ENCODE measurements at places on chromosomes 2 and 18. TPM values are rescaled to one million over a fixed set of nuclear protein-coding genes. Genes with fewer than 3 reads are reported as not detected.

GRCh38 chr2:65877331-65878010 is 445.1 kb upstream of the SPRED2 start:
- no peaks in the 10 kb centered on the region for H3K36me3 ChIP-seq
- no peak for DNase-seq
- H3K27ac ChIP-seq: peak overlapping the region; percentile 76
- no peaks in the 10 kb centered on the region for H3K27me3 ChIP-seq
- peaks cover 24% of the 10 kb centered on the region for H3K4me1 ChIP-seq
- no peak overlapping the region for H3K4me3 ChIP-seq

DNA sequence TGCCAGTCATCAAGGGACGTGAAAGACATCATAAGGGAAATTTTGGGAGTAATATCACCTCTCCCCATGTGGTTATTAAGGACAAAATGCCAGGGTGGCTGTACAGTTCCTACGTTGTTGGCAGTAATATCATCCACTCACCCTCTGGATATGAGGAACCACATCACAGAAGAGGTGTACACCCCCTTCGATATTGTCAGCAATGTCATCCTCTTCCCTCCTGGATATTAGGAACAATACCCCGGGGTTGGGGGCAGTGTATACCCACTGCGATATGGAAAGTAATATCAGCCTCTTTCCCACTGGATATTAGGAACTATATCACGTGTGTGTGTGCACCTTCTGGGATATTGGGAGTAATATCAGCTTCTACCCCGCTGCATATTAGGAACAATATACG is 1933.3 kb downstream of the SUCLG1 start:
- no peak overlapping the region for H3K27ac ChIP-seq
- no peaks in the 10 kb centered on the region for H3K27me3 ChIP-seq

DNA sequence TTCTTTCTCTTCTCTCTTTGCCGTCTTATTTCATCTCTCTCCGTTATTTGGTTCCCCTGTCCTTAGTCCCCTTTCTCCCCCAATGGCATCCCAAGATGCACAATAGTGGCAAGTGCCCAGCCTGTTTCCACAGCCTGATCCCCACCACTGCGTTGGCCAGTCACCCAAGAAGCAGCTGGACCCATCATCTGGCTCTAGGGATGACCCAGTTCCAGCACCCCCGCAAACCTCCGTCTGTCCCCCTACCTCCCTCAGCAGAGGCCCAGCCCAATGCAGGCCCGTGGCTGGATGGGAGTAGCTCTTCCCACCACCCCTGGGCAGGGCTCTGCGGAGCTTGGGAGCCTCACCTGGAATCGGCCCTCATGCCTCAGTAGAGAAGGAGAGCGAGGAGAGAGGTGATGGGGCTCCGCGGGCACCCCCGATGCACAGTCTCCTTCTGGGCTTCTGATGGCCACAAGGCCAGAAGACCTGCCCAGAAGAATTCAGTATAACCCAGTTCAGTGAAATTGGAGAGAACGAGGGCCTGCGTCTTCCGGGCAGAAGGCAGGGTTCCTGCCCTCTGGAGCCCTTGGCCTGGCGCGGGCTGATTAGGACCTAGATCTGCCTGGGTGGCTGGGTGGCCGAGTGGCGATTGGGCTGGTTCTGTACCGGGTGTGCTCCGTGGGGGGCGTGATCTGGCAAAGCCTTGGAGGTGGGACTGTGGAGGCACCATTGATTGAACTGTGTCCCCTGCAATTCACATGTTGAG is 50.9 kb downstream of the RRM2 start:
- no peak overlapping the region for H3K4me3 ChIP-seq
- peak; percentile 84 for DNase-seq
- peaks cover 2% of the 10 kb centered on the region for H3K36me3 ChIP-seq

GRCh38 chr18:48525671-48526070 is 13.2 kb upstream of the CTIF start:
- H3K27me3 ChIP-seq: no peaks in the 10 kb centered on the region
- H3K4me3 ChIP-seq: no peak overlapping the region
- H3K4me1 ChIP-seq: peaks cover 13% of the 10 kb centered on the region
- DNase-seq: no peak
- H3K36me3 ChIP-seq: no peaks in the 10 kb centered on the region
- H3K27ac ChIP-seq: no peak overlapping the region

DNA sequence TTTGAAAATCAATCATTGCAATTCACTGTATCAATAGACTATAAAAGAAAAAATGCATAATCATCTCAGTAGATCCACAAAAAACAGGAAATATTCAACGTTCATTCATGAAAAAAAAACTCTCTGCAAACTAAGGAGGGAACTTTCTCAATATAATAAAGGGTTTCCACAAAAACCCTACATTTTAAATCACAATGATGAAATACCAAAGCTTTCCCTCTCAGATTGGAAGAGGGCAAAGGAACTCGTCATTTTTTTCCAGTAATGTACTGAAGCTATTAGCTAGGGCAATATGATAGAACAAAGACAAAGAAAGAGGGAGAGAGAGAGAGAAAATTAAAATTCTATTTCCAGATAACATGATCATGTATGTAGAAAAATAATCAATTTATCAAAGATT is 167.1 kb upstream of the RBMS1 start:
- peaks cover 15% of the 10 kb centered on the region for H3K4me1 ChIP-seq
- peaks cover 2% of the 10 kb centered on the region for H3K27me3 ChIP-seq
- H3K27ac ChIP-seq: no peak overlapping the region
- H3K36me3 ChIP-seq: no peaks in the 10 kb centered on the region
- no peak overlapping the region for H3K4me3 ChIP-seq
- DNase-seq: no peak

- peaks cover 19% of the 10 kb centered on the region for H3K27me3 ChIP-seq
- H3K36me3 ChIP-seq: no peaks in the 10 kb centered on the region
- no peak for DNase-seq
- H3K27ac ChIP-seq: no peak overlapping the region
- no peak overlapping the region for H3K4me3 ChIP-seq
- peaks cover 17% of the 10 kb centered on the region for H3K4me1 ChIP-seq
Measured at GRCh38 chr2:108974674-108975073, 14.3 kb downstream of the EDAR start.

The SLC16A14 gene
- total RNA-seq: 4.9 TPM

GRCh38 chr2:43611987-43612894 is 16.4 kb upstream of the THADA start:
- H3K27me3 ChIP-seq: no peaks in the 10 kb centered on the region
- peaks cover 24% of the 10 kb centered on the region for H3K4me1 ChIP-seq
- no peak overlapping the region for H3K27ac ChIP-seq
- no peaks in the 10 kb centered on the region for H3K36me3 ChIP-seq

GRCh38 chr2:2014251-2014771 is 270.0 kb upstream of the PXDN start:
- no peaks in the 10 kb centered on the region for H3K27me3 ChIP-seq
- peak overlapping the region; percentile 82 for H3K27ac ChIP-seq
- H3K4me3 ChIP-seq: no peak overlapping the region
- H3K4me1 ChIP-seq: peaks cover 45% of the 10 kb centered on the region

The PLGLB2 gene
- 6.5 TPM for total RNA-seq

DNA sequence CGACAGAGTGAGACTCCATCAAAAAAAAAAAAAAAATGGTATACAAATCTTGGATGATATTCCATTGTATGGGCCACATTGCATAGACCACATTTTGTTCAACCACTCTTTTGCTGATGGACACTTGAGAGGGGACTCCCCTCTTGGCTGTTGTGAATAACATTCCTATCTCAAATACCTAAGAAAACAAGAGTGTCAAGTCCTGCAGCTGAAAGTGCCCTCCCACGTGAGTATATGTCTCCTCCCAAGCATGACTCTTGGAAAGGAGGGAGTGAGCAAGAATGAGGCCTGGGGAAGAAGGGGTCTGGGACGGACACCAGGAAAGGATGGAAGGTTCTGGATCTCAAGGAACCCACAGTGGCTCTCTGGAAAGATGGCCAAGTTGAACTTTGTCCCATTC is 36.0 kb upstream of the NPAS2 start:
- no peak overlapping the region for H3K27ac ChIP-seq
- no peak for DNase-seq
- peaks cover 4% of the 10 kb centered on the region for H3K27me3 ChIP-seq
- H3K4me1 ChIP-seq: peaks cover 42% of the 10 kb centered on the region
- no peaks in the 10 kb centered on the region for H3K36me3 ChIP-seq

All from chondrocyte (in vitro differentiated cells).